CD4-positive, alpha-beta T cell treated with Interleukin-6 at 100 ng/mL for 8 hours (primary cell): ENCODE measurements at places on chromosomes 1 and 21.

DNA sequence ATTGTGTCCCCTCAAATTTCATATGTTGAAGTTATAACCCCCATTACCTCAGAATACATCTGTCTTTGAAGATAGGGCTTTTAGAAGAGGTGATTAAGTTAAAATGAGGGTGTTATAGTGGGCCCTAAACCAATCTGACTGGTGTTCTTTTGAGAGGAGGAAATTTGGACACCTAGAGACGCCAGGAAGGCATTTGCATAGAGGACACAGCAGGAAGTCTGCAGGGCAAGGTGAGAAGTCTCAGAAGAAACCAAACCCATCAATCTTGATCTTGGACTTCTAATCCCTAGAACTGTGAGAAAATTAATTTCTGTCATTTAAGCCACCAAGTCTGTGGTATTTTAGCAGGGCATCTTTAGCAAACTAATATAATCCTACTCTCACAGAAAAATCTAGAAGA lies 13.0 kb downstream of the GOLPH3L start:
- DNase-seq, result peak; percentile 2

DNA sequence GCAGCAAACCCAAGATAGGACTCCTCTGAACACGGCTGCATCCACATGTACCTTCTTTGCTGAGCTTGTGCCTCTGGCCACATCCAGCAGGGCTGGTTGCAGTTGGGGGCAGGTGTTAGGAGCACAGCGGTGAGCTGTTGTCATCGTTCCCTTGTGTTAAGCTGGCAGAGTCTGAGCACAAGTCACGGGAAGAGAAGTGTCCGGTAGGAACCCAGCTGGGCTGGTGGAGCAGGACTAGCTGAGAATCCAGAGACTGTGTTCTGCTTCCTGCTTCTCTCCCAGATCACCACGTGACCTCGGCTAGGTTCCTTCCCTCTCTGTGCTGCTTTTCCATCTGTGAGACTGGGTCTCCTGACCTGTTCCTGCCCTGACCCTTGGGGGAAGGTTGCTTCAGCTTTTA lies 105.1 kb downstream of the PCBP3 start:
- no peak for DNase-seq

- DNase-seq, result no peak
These were observed 19.4 kb downstream of the PLEKHA6 start for GRCh38 chr1:204340081-204340889.

- DNase-seq, result no peak
These were observed 183.3 kb upstream of the ADGRL2 start for GRCh38 chr1:81617308-81617967.

DNA sequence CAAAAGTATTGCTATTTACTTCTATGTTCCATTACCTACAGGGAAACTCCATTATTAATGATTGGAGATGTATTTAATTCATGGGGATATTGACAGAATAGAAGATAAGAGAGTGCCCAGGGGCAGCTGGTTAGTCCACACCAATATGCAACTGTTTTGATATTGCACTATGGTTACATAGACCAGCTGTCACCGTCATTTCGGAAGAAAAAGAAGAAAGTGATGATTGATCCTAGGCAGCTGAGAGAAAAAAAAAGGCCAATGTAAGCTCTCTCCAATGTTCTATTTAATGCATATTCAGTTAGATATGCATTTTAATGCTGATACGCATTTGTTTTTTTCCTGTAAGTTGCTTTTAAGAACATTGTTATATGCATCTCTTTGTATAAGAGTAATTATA lies 1367.2 kb downstream of the KCNT2 start:
- no peak for DNase-seq

DNA sequence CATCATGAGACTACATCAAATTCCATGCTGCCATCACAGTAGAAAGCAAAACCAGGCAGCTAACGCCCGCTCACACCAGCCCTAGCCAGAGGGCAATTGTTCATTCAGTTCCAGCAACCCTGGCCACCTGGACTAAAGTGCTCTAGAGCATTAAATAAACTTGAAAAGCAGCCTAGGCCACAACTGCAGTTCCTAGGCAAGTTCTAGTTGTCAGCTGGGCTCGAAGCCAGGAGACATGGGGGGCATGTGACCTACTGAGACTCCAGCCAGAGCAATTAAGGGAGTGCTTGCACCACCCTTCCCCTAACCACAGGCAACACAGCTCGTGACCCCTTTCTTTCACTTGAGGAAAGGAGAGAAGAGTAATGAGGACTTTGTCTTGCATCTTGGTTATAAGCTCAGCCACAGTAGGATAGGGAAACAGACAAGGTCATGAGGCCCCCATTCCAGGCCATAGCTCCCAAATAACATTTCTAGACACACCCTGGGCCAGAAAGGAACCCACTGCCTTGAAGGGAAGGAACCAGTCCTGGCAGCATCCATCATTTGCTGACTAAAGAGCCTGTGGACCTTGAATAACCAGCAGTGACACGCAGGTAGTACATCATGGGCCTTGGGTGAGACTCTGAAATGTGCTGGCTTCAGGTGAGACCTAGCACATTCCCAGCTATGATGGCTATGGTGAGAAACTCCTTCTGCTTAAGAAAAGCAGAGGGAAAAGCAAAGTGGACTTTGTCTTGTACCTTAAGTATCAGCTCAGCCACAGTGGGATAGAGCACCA lies 77.0 kb downstream of the ZZZ3 start:
- no peak for DNase-seq

DNA sequence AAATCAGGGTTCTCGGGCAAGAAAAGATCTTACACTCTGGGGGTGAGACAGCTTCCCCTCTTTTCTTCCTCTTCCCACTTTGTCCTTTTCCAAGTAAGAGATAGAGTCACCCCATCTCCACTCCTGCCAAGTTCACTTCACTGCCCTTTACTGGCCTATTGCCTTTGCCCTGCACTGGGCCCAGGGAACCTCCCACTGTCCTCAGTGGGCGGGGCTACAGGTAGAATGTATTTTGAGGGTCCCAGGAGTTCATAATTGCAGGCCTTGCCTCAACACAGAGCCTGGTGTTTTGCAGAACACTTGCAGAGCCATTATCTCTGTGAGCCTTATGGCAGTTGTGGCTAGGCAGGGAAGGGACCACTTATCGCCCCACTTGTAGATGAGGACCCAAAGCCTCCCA lies 3.3 kb downstream of the AMPD2 start:
- no peak for DNase-seq

- DNase-seq, result no peak
These were observed 21.7 kb upstream of the PEX10 start for GRCh38 chr1:2433936-2434655.

DNA sequence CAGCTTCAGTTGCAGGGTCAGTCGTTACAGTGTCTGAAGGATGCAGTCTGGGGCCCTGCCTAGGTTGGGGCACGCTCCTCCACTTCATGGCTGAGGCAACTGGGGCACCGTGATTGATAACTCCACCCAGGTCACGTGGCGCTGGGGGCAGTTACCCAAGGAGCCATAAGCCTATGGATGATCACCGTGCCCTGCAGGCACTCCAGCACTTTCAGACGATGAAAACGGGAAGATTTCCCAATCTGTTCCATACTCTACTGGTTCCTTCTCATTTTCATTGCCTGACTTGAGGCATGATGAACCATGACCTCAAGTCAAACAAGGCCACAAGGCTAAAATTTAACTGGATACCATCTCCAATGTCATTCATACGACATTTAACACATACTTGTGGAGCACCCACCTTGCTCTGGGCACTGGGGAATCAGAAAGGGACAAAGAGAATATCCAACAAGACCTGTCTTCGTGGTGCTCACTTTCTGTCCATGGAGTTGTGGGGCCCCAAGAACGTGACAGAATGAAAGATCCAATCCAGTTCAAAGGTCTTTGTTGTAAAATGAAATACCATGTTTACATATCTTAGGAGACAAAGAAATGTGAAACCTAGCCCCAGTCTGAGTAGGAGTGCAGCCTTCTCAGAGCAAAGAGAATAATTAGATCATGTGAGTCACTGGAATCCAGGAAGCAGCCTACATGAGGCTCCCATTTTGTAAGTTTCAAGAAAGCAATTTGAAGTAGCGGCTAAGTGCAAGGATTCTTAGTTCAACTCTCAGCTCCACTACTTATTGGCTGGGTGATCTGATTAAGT lies 39.4 kb upstream of the SPOCD1 start:
- no peak for DNase-seq

DNA sequence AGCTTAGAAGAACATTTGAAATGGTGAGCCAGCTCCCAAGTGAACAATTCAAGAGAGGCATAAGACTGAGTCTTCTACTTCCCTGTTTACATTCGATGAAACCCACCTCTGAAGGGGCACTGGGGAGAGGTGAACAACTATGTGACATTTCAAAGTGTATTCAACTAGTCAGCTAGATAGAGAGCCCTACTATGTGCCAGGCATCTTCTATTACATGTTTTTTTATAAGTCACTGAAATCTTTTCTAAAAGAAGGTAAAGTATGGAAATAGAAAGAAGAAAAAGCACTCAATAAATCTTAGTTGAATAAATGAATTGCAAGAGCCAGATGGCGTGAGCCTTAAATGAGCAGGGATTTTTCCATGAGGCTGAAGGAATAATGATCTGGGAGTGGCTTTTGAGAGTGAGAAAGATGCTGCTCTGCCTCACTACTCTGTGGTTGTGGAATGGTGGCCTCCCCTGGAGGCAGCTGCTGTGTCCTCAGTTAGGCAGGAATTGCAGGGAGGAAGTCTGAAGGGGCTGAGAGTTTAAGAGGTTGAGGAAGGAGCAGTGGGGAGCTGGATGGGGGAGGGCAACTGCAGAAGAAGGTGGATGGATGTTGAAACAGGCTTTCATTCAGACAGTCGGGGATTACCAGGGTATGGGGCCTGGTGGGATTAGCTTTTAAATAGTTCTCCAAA lies 10.4 kb upstream of the PTPRF start:
- no peak for DNase-seq
